GM13977 (cell line): ENCODE measurements at places on chromosomes 11 and 22.

GRCh38 chr11:104136861-104137260 is 27.1 kb downstream of the PDGFD start:
- no peak for DNase-seq

DNA sequence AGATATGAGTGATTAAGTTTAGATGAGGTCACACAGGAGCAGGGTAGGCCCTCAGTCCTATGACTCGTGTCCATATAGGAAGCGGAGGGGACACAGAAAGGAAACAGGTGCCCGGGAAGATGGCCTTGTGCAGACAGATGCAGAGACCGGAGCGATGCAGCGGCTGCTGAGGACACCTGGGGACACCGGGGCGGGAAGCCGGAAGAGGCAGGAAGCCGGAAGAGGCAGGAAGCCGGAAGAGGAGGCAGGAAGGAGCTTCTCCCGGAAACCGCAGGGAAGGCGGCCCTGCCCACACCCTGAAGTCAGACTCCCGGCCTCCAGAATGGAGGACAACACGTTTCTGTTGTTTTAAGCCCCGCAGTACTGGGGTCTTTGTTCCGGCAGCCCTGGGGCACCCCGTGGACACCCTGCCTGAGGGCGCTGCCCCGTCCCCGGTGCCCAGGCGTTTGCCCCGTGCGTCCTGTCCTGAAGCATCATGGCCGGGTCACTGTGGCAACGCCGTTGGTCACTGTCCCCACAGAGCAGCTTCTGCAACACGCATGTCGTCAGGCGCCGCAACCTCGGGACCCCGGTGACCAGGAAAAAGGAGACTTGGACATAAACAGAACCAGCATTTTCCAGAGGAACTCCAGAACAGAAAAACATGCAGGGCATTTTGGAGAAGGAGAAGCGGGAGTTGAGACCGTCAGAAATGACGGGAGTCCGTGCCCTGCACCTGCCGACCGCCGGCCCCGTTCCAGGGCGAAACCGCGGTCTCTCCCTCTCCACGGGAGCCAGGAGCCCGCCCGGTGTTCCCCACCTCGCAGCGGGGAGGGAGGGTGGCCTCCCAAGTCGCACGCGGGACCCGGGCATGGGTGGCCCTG is 103.4 kb downstream of the BRD1 start:
- DNase-seq = no peak

- DNase-seq = no peak
These were observed 133.6 kb upstream of the PLET1 start for GRCh38 chr11:112394304-112394703.

- DNase-seq = no peak
These were observed 12.1 kb downstream of the TRPM5 start for GRCh38 chr11:2432171-2432621.

- DNase-seq = no peak
These were observed 33.5 kb upstream of the RASL10A start for GRCh38 chr22:29348956-29349355.

DNA sequence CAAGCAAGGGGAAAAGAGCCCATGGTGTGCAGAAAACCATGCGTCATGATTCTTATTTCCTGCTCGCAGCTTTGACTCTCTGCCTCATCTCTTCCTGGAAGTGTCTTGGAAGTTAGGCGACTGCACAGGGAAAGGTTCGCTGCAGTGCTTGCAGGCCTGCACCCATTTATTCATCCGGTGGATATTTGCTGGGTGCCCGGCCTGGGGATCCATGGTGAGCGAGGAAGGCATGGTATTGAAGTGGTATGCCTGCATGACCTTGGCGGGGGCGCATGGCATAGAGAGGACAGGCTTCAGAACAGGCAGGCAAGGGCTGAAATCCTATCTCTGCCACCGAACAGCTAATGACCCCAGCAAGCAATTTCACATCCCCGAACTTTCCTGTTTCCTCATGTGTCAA is 40.6 kb downstream of the FAM83F start:
- no peak for DNase-seq

- no peak for DNase-seq
These were observed 2.8 kb upstream of the ANO9 start for GRCh38 chr11:444396-445144.
